ENCODE measurements at places on chromosomes 5 and 9. TPM values are rescaled to one million over a fixed set of nuclear protein-coding genes. Genes with fewer than 3 reads are reported as not detected.

GRCh38 chr9:76626141-76626540 is 138.1 kb upstream of the PCA3 start:
- no peak for DNase-seq

GRCh38 chr5:119368238-119368630 is 12.4 kb downstream of the TNFAIP8 start:
- no peak for DNase-seq

- DNase-seq = peak; percentile 57
Measured at GRCh38 chr9:88574953-88575352, 40.0 kb downstream of the NXNL2 start.

AHRR gene
- total RNA-seq = 5.5 TPM

PCDHB6 gene
- 1.0 TPM for total RNA-seq

Data from left lung (tissue), 14 donors.